Midbrain (tissue), 1 donor: ENCODE measurements at places on chromosomes 1 and 21.

GRCh38 chr1:173337126-173337525 is 130.0 kb upstream of the TNFSF4 start:
- no peak for DNase-seq

DNA sequence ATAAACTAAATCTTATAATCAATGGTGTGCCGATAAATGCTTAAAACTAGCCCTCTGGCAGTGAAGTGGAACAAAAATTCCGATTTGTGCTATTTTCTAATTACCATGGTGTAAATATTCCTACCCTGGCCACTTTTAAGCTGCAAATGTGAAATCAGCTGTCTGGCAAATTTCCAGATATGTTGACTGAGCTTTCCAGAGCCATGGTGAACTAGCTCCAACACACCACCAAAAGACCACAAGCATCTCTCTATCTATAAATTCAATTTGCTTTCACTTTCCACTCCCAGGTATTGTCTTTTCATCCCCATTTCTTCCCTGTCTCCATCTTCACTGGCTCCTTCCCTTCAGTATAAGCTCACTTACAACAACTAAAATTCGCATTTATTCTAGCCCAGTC is 152.3 kb upstream of the RGS18 start:
- no peak for DNase-seq

DNA sequence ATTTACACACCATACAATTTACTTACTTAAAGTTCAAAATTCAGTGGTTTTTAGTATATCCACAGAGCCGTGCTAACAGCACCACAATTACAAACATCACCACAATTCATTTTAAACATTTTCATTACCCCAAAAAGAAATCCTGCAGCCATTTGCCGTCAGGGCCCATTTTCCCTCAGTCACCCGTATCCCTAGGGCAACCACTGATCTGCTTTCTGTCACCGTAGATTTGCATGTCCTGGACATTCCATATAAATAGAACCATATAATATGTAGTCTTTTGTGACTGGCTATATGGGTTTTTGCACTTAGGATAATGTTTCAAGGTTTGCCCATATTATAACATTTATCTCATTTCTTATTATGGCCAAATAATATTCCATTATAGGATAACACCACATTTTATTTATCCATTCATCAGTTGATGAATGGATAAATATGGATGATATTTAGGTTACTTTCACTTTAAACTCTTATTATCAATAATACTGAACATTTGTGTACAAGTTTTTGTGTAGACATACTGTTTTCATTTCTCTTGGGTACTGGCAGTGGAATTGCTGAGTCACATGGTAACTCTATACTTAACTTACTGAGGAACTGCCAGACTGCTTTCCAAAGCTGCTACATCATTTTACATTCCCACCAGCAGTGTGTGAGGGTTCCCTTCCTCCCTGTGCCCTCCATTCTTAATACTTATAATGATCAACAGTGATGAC is 68.9 kb downstream of the ST3GAL3 start:
- no peak for DNase-seq

- DNase-seq = no peak
These were observed 47.0 kb downstream of the F5 start for GRCh38 chr1:169538998-169539871.

- DNase-seq = no peak
These were observed 124.2 kb downstream of the VPS13D start for GRCh38 chr1:12353981-12354380.

- peak; percentile 77 for DNase-seq
These were observed 140.1 kb upstream of the FMN2 start for GRCh38 chr1:239951511-239952140.

DNA sequence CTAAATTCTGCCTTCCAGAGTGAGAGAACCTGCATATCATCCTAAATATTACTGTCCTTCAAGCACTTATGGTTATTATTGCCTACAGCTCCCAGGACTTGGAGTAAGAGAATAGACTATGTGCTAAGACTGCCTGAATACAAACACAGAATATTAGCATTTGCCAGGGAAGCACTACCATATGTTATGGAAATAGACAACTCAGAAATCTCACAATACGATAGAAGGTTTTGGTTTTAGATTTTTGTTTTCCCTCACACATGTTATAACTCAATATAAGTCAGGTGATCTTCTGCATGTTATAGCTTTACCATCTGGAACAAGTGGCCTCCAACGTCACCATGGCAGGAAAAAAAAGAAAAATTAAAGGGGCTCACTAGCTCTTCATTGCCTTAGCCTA is 413.9 kb downstream of the LRRIQ3 start:
- DNase-seq = no peak

DNA sequence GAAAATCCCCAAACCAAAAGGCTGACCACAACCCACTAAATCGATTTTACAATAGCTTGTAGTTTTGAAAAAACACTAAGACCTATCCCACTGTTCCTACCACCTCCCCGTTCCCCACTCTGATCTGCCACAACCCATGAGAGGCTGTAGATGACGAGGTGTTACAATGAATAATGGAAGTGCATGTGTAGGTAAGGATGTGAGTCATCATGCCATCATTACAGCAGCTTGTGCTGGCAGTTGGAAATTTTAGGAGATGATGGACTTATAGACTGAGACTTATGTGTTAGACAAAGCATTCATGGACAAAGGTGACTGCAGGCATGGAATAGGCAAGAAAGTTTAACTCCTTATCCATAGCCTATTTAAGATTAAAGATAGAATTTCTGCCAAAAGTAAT is 184.7 kb upstream of the CACYBP start:
- no peak for DNase-seq

DNA sequence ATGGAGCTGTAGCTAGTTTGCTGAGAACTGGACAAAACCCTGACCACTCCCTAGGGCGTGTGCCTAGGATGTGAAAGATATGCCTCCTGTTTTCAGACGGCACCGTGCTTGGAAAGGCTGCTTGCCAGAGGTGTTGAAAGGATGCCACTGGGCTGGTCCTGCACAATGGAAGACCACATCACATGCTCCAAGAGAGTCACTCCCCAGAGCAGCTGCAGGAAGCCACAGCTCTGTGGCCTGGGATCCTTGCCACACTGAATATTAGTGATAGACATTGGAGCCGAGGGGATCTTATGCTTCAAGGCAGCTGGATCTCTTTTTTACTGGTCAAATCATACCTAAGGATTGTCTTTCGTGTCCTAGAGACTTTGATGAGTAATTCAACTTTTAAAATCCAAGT is 6.6 kb upstream of the APP start:
- DNase-seq = no peak

DNA sequence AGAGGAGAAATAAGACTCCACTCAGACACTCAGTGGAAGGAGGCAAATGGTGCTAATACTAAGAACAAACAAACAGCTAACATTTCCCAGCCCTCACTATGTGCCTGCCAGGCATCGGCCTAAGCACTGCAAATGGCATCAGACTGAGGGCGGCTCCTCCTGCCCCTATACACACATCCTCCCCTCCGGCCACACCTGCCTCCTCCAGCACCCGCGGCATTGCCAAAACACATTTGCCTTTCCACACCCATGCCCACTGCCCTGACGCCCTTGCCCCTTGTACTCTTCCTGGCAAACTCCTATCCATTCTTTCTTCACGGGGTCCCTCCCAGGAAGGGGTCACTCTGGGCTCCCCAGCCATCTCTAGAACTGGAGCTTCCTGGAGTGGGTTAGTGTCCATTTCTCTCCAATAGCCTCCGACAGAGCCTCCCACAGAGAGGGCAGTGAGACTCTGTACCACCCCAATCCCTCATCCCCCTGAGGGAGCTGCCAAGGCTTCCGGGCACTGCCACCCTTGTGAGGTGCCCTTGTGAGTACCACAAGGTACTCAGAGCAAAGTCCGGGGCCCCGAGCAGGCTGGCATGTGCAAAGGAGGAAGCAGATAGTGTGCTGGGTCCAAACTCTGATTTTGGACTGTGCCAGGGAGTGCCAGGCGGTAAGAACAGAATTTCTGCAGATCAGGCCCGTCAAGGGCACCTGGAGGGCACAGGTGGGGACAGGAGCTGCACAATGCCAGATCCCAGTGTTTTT is 959 bp downstream of the AKR7A3 start:
- DNase-seq = no peak

DNA sequence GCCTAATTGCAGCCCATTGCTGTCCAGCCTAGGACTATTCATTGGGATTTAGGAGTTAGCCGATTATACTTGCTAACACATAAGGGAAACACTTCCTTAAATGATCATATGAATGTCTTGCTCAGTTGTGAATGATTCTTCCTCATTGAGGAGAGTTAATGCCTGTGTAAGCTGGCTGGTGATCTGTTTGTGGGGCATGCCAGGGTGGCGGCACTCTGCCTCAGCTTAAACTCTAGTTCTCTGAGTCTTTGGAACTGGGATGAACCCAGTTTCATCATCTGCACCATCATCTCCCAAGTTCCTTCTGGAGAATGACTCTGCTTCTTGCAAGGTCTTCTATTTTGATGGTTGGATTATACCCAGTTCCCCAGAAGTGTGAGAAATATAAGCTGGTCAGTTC is 23.9 kb upstream of the SLAMF6 start:
- no peak for DNase-seq

GRCh38 chr21:33427051-33427450 is 23.8 kb downstream of the IFNGR2 start:
- no peak for DNase-seq

DNA sequence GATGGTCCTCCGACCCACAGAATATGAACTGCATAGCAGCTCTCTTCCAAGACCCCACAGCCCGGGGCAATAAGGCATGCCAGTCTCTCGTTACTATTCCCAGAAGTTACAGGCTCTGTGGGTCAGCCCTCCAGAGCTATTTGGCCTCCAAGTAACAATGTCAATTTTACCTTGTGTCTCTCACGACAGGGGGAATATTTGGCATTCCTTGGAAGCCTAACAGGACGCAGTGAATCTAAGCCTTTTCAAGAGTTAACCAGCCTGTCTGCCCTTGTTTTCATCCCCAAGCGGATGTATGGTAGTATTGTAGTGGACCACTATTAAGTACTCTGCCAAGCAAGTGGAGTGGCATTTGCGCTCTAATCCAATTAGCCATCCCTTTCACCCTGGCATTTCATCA is 24.4 kb upstream of the GNG4 start:
- no peak for DNase-seq

- DNase-seq = peak; percentile 18
These were observed 106.7 kb downstream of the HIVEP3 start for GRCh38 chr1:41812051-41812450.

- DNase-seq = no peak
These were observed 11.7 kb downstream of the C1orf216 start for GRCh38 chr1:35706846-35707600.

DNA sequence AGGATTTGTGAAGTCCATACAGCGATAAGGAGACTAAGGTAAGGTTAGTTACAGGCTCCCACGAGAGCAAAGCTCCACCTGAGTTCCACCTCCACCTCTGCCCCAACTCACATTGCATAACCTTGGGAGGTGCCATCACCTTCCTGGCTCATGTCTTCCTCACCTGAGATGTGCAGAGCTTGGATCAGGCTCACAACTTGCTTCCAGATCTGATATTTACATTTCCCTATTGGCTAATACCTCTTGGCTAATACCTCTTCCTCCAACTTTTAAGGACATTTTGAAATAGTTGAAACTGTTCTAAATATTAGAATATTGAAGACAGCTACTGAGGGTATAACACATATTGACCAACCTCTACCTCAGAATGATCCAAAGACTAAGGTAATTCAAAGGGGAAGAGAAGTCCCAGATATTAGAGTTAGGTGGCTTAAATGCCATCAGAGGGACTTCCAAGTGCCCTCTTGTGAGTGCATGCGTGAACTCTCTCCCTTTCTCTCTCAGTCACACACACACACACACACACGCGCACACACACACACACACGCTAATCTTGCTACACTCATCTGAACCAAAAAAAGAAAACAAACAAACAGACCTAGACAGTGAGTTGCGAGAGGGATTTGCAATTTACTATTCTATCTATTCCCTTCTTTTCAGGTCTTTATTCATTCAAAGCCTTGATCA is 134.3 kb downstream of the PLPP3 start:
- DNase-seq = no peak

DNA sequence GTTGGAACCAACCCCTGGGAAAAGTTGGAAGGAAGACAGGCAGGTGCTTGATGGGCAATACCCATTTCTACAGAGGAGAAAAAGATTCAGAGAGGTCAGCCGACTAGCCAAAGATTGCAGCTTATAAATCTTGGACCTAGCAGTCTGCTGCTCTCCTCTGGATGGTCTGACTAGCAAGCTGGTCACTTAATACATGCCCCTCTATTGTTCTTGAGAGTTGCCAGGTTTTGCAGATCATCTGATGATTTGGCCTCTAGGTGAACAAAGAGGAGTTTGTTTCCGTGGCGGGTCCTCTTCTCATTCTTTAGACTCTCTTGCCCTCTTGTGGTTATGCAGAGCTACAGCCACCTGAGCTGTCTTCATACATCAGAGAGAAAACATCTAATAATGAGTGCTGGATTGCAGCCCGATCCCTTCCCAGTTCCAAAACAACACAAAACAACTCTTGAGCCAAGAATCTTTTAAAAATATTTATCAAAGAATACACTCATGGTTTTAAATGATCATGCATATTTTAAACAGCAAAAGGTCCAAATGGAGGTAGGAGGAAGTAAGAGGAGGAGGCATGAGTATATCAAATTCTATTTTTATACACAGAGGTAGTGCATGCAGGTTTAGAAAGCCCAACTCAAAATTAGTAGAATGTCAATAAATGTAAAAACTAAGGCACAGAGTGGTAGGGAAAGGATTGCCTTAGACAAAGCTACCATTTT is 115.7 kb downstream of the SLC30A10 start:
- peak; percentile 80 for DNase-seq

DNA sequence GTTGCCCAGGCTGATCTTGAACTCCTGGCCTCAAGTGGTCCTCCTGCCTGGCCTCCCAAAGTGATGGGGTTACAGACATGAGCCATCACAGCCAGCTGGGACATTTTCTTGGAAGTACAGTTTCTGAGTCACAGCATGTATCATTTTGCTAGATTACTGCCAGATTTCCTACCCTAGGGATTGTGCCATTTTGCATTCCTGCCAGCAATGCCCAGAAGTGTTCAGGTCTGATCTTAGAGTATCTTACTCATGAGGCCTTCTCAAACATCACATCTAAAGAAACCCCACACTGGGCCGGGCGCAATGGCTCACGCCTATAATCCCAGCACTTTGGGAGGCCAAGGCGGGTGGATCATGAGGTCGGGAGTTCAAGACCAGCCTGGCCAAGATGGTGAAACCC is 10.2 kb downstream of the BMP8A start:
- no peak for DNase-seq

GRCh38 chr1:90993245-90993644 is 28.6 kb downstream of the ZNF644 start:
- DNase-seq = no peak

- no peak for DNase-seq
These were observed 61.6 kb upstream of the KIAA0040 start for GRCh38 chr1:175254190-175254589.

DNA sequence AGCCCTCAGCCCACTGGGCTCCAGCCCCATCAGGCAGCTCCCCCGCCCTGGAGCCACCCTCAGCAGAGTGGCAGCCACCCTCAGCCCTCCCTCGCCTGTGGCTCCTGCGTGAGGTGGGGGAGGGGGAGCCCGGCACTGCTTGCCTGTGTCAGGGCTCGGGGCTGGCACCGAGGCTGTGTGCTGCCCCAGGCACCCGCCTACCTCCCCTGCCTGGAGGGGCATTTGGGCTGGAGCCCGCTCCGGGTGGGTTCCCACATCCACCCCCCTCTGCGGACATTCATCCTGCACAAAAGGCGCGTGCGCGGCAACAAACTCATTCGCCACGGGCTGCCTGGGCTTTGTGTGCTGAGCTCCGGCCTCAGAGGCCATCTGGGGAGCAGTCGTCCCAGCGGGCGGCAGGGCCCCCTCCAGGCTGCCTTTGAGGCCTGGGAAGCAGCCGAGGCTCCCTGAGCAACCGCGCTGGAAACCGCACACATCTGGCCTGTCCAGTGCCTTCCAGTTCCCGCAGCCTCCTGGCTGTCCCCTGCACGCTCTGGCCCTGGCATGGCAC is 12.6 kb upstream of the TNFRSF14 start:
- peak; percentile 68 for DNase-seq
